Hematopoietic multipotent progenitor cell treated with erythropoietin and hydrocortisone succinate and interleukin-3 and kit ligand, for 17 days (in vitro differentiated cells): ENCODE measurements at places on chromosomes 2 and 18.
A peak's percentile ranks its signal among the peaks of the same experiment; 100 is the strongest.

DNA sequence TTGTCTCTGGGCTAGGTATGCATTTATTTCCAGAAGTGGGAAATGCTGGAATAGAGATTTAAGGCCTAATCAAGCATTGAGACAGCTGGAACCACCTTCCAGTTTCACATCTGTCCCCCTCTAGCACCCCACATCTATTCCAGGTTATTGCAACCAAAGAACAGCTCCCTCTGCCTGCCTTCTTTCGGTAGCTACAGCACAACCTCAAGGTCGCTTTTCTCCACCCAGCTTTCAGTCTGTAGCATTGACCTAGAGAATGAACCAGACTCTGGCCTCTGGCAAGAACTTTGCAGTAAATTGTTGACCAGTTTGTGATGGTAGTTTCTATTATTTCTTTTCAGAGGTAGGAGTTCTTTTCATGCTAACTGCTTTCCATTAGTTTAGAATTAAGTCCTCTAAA is 484.2 kb downstream of the DLGAP1 start:
- DNase-seq = no peak

DNA sequence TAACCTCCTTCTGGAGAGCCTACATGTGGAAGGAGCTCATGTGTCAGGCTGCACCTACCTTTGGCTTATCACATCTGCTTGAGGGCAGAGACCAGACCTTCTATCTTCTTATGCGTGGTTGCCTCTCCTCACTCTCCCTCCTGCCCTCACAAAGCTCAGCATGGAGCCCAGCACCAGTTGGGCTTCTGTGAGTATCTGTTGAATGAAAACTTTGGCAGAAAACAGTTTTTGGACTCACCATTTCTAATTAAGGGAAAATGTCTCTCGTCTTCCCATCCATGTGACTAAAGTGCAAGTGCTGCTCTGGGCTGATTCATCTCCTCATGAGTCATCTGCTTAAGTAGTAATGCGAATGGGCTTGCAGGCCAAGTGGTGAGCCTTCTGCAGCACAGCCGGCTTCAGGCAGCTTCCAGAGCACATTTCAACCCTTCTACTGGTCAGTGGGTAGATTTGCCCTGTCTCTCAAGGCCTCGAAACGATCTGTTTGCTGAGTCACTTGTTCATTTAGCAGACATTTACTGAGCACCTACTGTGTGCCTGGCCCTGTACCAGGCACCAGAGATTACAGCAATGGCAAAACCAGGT is 102.6 kb downstream of the VSNL1 start:
- no peak for DNase-seq

DNA sequence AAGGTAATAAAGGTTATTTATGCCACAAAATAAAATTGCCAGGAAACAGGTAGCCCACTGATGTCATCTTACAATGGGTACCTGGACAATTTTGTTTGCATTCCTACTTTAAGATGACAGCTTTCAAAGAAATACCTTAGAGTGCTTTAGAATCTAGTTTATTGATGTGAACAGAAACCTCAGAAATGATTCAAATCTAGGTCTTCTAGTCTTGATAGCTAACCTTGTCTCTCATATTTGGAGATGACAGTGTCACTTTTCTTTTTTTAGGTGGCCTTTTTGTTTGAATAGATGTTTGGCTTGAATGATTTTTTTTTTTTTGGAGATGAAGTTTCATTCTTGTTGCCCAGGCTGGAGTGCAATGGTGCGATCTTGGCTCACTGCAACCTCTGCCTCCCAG is 69.1 kb downstream of the PIK3C3 start:
- no peak for DNase-seq

- no peak for DNase-seq
Measured at GRCh38 chr18:12248926-12249720, 5.0 kb upstream of the CIDEA start.

DNA sequence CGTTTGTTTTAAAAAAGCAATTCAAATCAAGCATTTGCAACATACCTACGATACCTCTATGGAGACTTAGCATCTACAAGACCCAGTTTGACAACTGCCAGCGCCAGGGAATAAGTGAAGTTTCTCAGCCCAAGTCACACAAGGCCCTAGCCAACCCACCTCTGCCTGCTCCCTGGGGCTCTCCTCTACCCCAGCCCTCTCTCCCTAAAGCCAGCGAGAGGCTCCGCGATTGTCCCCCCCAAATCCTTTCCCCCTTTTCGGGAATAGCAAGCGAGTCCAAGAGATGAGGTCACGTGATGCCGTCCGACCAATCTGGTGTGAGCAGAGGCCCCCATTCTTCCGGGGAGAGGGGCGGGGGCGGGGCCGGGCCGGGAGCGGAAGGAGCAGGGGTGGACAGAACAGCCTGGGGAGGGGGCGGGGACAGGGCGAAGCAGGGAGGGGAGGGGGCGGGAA is 102.2 kb upstream of the RAB6C start:
- peak; percentile 57 for DNase-seq

DNA sequence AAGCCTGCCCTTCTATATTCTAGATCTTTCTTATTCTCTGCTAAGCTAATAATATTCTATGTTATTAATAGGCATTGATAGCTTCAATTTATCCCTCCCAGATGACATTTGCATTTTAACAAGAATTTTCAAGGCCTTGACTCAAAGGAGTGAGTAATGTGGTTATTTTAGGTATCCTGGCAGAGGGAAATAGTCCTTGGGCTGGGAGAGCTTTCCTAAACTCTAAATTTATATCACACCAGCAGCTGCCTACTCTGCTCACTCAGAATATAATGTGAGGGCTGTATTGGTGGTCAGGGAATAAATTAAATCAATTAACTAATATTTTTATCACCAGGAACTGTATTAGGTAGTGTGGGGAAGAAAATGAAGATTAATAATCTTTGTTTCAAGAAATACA is 74.8 kb upstream of the ADAM23 start:
- DNase-seq = no peak

- no peak for DNase-seq
Measured at GRCh38 chr2:20931346-20931745, 108.4 kb upstream of the LDAH start.

GRCh38 chr2:171430516-171431410 is 3.0 kb downstream of the METTL8 start:
- no peak for DNase-seq

DNA sequence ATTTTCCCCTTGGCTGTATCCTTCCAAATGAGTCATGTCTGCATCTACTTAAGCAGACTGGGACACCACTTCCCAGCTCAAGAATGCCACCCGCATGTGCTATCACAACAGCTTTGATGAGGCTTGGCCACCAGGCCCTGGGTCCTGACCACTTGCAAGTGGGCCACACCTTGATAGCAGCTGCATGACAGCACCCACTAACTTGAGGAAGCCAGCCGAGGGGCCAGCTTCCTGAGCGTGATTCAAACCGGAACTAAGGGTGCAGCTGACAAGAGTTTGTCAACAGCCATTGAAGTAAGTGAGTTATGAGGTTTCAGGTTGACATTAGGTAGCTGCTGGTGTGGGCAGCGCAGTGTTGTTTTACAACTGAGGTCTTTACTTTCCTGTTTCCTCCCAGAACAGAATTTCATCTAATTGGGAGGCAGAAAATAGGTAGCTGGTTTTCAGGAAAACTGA is 54.4 kb downstream of the EPHA4 start:
- DNase-seq = no peak

- peak; percentile 14 for DNase-seq
Measured at GRCh38 chr2:38474715-38475566, 97.9 kb upstream of the ATL2 start.

GRCh38 chr2:75570948-75571729 is 10.4 kb upstream of the EVA1A start:
- DNase-seq = no peak

- no peak for DNase-seq
Measured at GRCh38 chr2:68230241-68231060, 21.9 kb downstream of the PPP3R1 start.

DNA sequence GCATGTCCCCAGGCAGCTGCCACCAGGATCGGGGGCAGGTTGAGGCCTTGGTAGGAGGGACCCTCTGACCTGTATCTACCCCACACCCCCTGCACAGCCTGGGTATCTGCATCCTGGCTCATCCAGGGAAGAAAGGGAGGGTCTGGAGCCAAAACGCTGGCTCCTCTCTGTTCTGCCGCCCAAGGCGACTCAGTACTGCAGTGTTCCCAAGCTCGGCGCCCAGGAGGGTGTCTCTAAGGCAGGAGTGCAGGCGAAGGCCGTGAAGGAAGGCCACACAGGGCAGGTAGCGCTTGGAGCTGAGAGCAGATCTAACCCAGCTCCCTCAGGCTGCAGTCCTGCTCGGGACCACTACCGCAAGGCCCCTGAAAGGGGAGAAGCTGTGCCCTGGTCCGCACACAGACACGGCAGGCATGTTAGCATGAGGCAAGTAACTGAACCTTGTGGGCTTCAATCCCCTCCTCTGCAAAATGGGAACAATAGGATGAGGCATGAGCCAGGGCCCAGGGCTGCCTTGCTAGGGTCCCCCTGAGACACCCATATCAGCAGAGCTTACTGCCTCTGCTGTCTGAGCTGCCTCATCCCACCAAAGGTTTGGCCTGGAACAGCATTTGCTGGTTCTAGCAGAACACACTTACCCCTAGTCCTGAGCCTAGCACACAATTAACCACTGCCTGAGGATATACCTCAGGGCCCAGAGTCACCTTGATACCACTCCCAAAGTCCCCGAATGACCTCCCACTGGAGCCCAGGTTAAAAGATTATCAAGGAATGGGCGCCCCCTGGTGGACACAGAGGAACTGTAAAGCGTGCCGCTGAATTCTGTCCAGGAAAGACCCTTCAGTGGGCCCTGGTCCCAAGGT is 6.5 kb downstream of the PTMA start:
- peak; percentile 87 for DNase-seq

DNA sequence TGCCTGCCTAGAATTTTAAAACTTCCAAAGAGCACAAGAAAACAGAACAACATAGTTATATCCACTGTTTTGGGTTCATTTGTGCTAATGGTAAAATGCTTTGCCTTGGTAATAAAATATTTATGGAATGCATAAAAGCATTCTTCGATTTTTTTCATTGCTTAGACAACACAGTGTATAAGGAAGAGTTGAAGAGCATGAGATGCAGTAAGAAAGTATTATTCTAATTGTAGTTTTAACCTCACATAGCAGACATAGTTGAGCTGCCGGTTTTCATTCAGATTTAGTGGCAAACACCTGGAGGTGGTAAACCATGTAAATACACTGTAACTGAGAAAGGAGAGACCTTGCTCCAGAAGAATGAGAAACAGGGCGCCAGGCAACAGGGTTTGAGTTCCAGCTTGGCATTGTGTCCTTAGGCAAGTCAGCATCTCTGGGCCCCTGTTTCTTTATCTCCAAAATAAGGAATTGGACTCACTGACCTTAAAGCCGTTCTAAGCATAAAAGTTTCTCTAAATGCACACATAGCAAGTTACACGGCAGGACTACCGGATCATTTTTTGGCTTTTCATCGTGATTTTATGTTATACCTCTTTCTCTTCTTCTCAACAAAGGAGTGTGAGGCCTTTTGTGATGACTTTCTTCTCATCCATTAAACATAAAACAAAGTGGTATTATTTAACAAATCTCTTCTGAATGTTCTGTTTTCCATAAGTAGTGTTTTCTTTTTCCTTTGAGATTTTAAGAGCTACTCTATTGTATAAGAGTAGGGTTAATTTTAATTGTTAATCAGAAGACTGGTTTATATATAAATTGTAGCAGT is 7.9 kb downstream of the UGP2 start:
- DNase-seq = no peak

DNA sequence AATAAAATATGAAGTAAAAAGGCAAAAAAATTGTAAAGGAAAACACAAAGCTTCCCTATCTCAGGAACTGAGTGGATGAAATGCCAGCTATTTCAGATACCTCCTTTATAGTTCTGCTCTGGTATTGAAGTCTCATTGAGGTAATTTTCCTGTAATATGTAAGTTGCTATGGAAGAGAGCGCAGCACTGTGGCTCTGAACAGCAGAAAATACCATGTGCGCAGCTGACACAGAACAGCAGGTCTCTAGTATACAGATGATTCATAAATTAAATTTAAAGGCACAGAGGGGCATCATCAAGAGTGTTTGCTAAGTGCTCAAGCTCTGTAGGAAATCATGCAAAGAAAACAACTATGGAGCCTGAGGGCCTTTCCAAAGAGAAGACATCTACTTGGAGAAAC is 315.3 kb upstream of the CDH7 start:
- no peak for DNase-seq

- DNase-seq = no peak
Measured at GRCh38 chr2:136324966-136325365, 207.0 kb upstream of the CXCR4 start.

GRCh38 chr18:24928301-24928878 is 423.6 kb downstream of the ZNF521 start:
- no peak for DNase-seq

- no peak for DNase-seq
Measured at GRCh38 chr2:165568361-165568760, 98.9 kb downstream of the CSRNP3 start.

DNA sequence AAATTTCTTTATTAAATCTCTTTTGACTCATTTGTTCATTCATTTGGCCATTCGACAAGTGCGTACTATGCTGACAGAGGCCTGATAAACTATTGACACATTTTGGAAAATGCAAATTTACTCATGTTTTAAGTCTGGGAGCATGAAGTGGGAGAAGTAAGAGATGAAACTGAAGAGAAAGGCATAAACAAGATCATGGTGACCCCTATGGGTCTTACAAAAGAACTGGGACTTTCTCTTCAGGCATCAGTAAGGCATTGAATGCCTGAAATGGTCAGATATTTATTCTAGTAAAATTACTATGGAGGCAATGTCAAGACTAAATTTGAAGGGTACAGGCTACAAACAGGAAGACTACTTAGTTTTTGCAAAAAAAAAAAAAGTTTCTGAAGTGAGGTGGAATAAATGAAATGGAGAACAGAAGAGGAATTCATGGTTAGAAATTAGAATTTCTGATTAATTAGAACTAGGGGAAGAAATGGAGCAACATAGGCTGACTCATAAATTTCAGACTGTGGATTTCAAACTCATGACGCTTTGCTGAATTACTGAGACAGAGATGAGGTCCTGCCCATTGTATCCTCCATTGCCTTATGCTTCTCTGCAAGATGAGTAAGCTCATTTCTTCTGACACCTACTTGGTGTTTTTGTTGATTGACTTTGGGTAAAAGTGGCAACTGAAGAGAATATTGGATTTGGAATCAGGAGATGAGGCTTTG is 32.7 kb downstream of the VSNL1 start:
- no peak for DNase-seq
